ENCODE measurements at places on chromosomes 13 and 19. TPM values are rescaled to one million over a fixed set of nuclear protein-coding genes. Genes with fewer than 3 reads are reported as not detected.

ZNF836 gene
- polyA plus RNA-seq: 4.5 TPM

ZNF564 gene
- polyA plus RNA-seq: 6.4 TPM

ZNF112 gene
- polyA plus RNA-seq: 1.1 TPM

AMH gene
- polyA plus RNA-seq: 1.5 TPM

GATAD2A gene
- polyA plus RNA-seq: 10.1 TPM

AKAP8L gene
- polyA plus RNA-seq: 73.4 TPM

KMT5C gene
- polyA plus RNA-seq: 2.7 TPM

PRKCSH gene
- polyA plus RNA-seq: 138 TPM

MED26 gene
- polyA plus RNA-seq: 4.8 TPM

CHMP2A gene
- polyA plus RNA-seq: 195 TPM

KLK15 gene
- not detected for polyA plus RNA-seq

PLIN4 gene
- polyA plus RNA-seq: 6.8 TPM

KCNRG gene
- polyA plus RNA-seq: not detected

CEACAM16 gene
- polyA plus RNA-seq: not detected

CTXN1 gene
- 0.92 TPM for polyA plus RNA-seq

All from stomach (tissue), 19 donors.